ENCODE measurements at places on chromosomes 6 and 20. TPM values are rescaled to one million over a fixed set of nuclear protein-coding genes. Genes with fewer than 3 reads are reported as not detected.

Gene EGFL8
- total RNA-seq = 51.8 TPM

Gene FOXA2
- total RNA-seq = 14.6 TPM

Gene SMLR1
- total RNA-seq = not detected

Gene ZSCAN16
- not detected for total RNA-seq

Gene TRIM31
- total RNA-seq = 11.0 TPM

Gene DDAH2
- 33.3 TPM for total RNA-seq
